ENCODE measurements at places on chromosomes 1 and 21. TPM values are rescaled to one million over a fixed set of nuclear protein-coding genes. Genes with fewer than 3 reads are reported as not detected.
A peak's percentile ranks its signal among the peaks of the same experiment; 100 is the strongest.

DNA sequence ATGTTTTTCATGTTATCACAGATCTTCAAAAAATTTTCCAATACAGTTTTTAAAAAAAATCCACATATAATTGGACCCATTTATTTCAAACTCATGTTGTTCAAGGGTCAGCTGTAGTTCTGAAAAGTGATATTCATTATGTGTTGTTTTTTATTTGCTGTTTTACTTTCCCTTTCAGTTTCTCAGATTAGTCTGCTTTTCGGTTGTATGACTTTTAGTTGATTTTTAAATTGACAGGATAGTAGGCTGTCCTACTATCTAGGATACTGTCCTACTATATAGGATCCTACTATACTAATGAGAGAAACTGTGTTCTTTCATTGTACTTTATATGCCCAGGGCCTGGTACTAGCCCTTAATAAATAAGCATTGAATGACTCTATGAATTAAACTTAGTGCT lies 33.6 kb upstream of the GPR52 start:
- H3K4me3 ChIP-seq = no peak overlapping the region
- no peak overlapping the region for H3K27ac ChIP-seq
- no peaks in the 10 kb centered on the region for H3K27me3 ChIP-seq
- H3K4me1 ChIP-seq = no peaks in the 10 kb centered on the region
- DNase-seq = no peak

- H3K27me3 ChIP-seq = no peaks in the 10 kb centered on the region
- H3K36me3 ChIP-seq = no peaks in the 10 kb centered on the region
- peak within 1 kb of the TSS; percentile 56 for H3K4me3 ChIP-seq
Measured at GRCh38 chr1:196608390-196609369, at the start of gene KCNT2. Gene KCNT2 (minus strand): TSS chr1:196608440. CDS start chr1:196608309, 131 bp downstream.

DNA sequence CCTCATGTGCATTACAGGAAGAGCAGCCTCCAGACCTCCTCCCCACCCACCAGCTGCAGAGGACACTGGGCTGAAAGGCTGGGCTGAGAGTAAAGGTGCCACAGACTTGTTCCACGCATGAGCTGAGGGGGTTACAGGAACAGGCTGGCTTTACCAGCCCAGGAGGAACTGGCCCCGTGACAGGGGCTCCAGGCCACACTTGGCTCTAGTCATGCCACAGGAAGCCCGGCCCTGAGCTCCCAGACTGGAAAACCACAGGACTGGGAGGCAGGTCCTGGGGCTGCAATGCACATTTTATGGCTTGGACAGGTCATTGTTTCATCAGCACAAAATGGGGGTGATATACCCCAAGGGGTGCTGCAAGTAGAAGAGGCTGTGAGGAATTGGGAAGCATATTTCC lies 35.6 kb downstream of the GPA33 start:
- peaks cover 6% of the 10 kb centered on the region for H3K4me1 ChIP-seq
- H3K36me3 ChIP-seq = no peaks in the 10 kb centered on the region
- no peak overlapping the region for H3K4me3 ChIP-seq
- no peak for DNase-seq

Gene GJC2
- polyA plus RNA-seq = 0.40 TPM

Gene MFSD2A
- polyA plus RNA-seq = 0.35 TPM

Gene RNU1-2
- not detected for polyA plus RNA-seq
